Caki2 (cell line): ENCODE measurements at places on chromosomes 2 and 18. TPM values are rescaled to one million over a fixed set of nuclear protein-coding genes. Genes with fewer than 3 reads are reported as not detected.

Gene DNER
- total RNA-seq = 5.5 and 9.7 TPM in 2 replicates

Gene GTF2A1L
- total RNA-seq = not detected in 2 replicates

Gene ANKRD12
- total RNA-seq = 9.0 and 9.1 TPM in 2 replicates

Gene TSPYL6
- total RNA-seq = not detected in 2 replicates

Gene CFAP65
- total RNA-seq = not detected in 2 replicates
